ENCODE measurements at places on chromosomes 3 and 15.

GRCh38 chr3:135801018-135801417 lies 164.5 kb upstream of the PPP2R3A start:
- no peak for DNase-seq

DNA sequence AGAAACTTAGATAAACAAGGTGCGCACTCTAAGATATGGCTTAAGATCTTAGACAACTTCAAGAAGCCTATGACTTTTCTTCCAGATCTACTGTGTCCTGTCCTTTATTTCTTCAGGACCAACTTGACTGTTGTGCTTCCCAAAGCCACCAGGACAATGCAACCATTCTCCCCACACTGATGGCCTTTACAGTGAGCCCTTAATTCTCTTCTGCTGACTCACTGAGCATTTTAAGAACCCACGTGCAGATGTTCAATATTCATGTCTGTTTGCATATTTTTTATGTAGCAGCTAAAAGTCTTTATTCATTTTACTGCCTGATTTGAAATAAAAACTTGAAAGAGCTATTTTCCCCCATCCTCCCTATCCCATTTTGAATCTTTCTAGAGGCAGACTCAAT lies 103.3 kb upstream of the SLC2A2 start:
- no peak for DNase-seq

GRCh38 chr3:166013073-166013679 lies 176.0 kb upstream of the BCHE start:
- peak; percentile 3 for DNase-seq

DNA sequence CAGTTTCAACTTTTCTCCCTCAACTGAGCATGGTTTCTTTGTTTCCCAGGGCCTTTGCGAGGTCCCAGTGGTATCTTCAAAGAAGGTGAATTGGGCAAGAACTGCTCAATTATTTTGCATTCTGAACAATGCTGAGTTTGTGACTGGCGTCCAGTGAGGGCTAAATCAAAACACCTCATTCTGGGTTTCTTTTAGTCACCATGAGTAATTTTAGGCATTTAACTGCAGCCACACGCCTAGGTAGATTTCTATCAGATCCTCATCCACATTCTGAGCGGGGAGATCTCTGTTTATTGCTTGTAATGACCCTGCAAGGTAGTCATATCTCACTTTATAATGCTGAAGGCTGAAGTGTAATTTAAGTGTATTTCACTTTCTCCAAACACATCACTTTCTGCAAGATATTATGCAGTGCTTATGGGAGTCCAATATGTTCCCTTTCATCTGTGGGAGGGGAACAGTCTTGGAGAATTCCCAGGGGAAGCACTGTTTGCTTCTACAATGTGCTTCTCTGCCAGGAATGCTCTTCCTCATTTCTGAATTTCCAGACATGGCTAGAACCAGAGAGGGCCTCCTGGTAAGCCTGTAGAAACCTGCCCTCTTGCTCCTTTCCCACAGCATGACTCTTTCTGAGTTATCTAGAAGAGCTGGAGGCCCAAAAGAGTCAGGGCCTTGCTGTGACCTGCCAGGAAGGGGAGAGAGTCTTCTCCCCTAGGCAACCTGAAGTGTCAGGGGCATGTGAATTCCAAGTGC lies 91.7 kb downstream of the FRMD4B start:
- DNase-seq, result no peak

- DNase-seq, result no peak
These were observed 107.5 kb upstream of the MRPS22 start for GRCh38 chr3:139236336-139236735.

- DNase-seq, result no peak
These were observed 30.1 kb downstream of the ZNF35 start for GRCh38 chr3:44678480-44679116.

DNA sequence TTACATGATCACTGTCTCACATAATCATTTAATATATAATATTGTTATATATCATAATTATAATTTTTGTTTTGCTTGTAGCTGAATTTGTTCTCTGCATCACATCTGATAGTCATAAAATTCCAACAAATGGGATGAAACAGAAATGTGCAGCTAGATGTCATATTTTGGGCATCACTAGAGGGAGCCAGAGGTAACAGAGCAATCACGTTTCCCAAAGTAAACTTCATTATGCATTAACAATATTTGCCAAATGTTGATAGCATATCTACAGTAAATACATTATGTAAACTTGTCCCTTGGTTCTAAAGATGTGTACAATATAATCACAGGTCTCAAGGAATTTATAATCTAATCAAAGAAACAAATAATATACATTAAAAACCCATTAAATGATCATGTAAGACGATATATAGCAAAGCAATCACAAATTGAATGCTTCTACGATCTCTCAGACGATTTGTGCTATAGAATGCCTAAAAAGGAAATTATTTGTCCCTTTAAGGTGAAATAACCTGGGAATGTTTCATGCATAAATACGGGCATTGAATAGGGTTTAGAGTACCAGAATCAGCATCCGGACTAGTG lies 234.2 kb upstream of the MCTP2 start:
- DNase-seq, result peak; percentile 11

DNA sequence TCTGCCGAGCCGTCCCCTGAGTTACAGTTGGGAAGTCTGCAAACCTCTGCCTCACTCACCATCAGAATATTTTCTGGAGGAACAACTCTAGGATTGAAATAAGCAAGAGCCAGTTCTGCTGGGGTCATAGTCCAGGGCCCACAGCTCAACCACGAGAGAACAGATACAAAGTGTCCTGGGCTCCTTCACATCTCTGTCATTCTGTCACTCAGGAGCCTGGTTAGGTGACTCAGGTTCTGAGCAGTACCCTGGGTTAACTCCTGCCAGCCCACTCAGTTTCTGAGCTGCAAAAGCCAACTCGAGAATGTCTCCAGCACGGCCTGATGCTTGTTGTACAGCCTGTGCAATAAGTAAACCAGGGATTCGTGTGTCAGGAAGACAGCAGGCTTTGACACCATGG lies 155.7 kb downstream of the SLCO3A1 start:
- DNase-seq, result no peak

DNA sequence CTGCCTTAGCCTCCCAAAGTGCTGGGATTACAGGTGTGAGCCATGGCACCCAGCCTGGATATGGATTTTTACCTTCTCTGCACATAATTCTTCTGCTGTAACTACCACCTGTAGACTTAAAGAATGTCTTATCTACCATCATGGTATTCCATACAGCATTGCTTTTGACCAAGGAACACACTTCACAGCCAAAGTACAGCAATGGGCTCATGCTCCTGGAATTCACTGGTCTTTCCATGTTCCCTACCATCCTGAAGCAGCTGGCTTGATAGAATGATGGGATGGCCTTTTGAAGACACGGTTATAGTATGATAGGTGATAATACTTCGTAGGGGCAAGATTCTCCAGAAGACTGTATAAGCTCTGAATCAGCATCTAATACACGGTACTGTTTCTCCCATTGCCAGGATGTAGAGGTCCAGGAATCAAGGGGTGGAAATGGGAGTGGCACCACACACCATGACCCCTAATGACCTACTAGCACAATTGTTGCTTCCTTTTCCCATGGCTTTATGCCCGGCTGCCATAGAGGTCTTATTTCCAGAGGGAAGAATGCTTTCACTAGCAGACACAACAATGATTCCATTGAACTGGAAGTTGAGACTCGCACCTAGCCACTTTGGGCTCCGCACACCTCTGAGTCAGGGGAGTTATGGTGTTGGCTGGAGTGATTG lies 60.9 kb upstream of the CDV3 start:
- no peak for DNase-seq

- DNase-seq, result peak; percentile 15
These were observed 8.8 kb upstream of the NPHP3 start for GRCh38 chr3:132730891-132731580.

- no peak for DNase-seq
These were observed 4.3 kb downstream of the ITIH1 start for GRCh38 chr3:52781741-52782140.

DNA sequence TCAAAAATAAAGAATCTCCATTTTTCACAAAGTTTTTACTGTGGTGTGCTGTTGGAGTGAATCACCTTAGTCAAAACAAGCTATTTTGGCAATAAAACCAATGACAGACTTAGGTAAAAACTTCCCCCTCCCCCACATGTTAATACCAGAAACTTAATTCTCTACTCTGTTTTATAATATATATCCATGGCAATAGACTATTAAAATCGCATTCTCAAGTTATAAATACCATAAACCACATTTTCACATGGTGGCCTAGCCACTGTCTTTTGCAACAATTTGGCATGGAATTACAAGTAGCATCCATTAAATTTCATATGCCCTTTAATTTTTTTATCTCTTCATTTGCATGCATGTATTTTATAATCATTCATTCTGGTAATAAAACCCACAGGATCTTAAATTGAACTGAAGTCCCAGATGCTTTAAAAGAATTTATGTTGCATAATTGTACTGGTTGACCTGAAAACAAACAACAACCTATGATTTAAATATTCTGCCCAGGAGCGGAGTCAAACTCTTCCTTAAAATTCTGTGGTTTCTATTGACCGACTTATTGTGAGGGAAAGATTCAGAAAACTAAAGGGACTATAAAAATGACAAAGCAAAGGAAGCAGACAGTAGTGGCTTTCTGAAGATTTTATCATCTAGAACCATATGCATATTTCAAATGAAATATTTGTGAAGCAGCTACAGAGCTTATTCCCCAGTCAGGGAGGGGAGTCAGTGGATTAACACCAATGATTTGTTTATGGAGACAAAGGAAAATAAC lies 229.0 kb upstream of the TBL1XR1 start:
- no peak for DNase-seq

DNA sequence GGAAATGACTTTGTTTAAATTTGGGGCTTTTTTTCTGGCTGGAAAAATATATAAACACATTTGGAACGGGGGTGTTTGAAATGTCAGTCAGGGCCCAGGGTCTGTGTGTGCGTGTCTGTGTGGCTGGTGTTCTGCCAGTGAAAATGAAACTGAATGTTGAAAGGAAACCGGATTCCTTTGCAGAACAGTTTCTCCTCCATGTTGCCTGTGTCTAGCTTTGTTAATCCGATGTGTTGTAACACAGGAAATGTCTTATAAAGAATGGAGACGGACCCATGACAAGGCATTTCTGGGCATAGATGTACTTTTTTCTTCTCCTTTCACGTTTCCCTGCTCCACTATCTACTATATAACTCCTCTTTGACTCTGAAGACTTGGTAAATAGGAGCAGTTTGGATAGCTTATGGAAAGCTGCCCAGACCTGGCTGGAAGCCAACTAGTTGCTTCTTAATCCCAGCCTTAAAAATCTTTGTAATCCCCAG lies 2.8 kb downstream of the SQOR start:
- DNase-seq, result peak; percentile 85

- DNase-seq, result no peak
These were observed 6.8 kb downstream of the GATA2 start for GRCh38 chr3:128486205-128486628.

GRCh38 chr15:101641894-101642293 lies 10.3 kb downstream of the TM2D3 start:
- peak; percentile 33 for DNase-seq

DNA sequence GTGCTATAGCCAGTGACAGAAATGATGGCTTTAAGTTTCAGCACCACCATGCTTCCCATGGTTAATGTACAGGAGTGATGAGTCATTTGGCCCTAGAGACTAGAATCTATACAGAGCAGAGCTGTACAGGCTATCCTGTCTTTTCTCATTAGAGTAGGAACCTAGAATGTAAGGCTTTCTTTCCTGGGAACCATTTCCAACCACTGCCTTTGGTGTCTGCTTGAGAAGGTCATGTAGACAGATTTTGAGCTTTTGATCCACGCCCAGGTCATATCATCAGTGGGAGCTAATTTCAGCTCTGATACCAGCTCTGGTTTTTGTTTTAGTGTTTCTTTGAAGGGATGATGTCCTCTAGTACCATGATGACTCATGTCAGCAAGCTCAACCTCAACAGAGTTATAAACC lies 543.1 kb downstream of the NTRK3 start:
- no peak for DNase-seq

DNA sequence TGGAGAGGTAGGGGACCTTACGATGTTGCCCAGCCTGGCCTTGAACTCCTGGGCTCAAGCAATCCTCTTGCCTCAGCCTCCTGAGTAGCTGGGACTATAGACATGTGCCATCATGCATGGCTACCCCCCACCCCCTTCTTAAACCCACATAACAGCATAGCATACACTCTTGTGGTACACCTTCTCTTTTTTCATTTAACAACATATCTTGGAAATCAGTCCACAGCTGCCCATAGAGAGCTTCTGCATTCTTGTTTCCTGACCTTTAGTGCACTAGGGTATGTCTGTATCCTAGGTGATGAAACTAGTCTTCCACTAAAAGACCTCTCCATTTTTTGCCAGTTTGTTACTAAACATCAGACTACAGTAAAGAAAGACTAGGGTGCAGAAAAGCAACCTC lies 33.0 kb downstream of the SLC28A1 start:
- no peak for DNase-seq

DNA sequence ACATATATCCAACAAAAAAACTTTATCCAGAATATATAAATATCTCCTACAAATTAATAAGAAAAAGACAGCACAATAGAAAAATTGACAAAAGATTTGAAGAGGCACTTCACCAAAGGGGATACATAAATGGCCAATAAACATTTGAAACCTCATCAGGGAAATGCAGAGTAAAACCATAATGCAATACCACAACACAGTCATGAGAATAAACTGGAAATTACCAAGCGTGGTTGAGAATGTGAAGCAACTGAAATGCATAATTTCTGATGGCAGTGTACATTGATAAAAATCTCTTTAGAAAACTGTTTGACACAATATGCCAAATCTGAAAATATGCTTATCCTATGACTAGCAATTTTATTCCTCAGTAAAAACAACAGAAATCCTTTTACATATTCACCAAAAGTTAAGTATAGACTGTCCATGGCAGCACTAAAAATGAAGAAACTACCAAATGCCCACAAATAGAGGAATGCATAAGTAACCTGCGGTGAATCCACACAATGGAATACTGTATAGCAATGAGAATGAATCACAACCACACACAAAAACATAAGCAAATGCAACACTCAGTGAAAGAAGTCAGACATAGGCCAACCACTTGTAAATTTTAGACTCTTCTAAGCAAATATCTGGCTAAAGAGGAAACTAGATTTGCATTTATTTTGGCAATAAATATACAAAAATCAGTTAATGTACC lies 7.9 kb downstream of the LYZL4 start:
- no peak for DNase-seq

DNA sequence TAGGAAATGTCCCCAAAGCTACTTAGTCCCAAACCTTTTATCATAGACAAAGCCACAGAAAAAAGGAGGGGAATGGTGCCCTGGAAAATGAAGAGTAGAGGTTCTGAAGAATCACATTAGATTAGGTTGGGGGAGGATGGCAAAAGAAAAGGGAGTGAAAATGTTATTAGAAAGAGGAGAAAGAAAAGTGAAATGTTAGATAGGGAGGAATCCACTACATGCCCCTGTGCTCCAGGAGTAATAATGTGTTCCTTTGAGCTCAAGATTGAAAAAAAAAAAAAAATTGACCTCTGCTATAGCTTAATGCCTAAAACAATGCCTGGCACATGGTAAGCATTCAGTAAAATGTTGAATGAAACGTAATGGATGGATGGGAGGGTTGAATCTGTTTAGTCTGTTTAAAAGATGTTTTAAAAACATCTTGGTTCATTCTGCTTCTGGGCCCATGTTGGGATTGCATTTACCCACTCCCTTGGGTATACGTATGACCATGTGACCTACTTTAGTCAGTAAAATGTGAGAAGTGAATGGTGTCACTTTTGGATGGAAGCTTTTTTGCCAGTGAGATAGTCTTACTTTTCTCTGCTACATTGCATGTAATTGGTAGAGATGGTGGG lies 19.0 kb downstream of the MAPK6 start:
- DNase-seq, result no peak

Data from GM20000 (cell line).